Natural killer cell (primary cell): ENCODE measurements at places on chromosomes 6 and 20. TPM values are rescaled to one million over a fixed set of nuclear protein-coding genes. Genes with fewer than 3 reads are reported as not detected.
A peak's percentile ranks its signal among the peaks of the same experiment; 100 is the strongest.

DNA sequence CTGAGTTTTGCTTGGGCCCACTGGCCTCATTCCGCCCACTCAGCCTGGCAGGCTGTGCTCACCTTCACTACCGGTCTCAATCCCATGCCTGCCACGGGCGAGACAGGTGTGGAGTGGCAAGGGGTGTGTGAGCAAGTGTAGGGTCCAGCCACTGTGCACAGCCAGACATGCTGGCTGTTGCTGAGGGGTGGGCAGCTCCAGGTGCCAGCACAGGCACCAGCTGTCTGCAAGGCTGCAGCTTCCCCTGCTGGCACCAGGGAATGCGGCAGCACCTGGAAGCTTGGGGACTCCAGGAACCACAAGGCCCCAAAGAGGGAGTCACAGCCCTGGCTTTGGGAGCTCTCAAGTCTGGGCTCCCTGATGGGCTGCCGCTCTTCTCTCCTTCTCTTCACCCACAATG is 372.7 kb downstream of the CBLN4 start:
- H3K36me3 ChIP-seq: no peaks in the 10 kb centered on the region
- H3K27me3 ChIP-seq: no peaks in the 10 kb centered on the region
- H3K27ac ChIP-seq: no peak overlapping the region
- H3K4me3 ChIP-seq: no peak overlapping the region
- DNase-seq: no peak

DNA sequence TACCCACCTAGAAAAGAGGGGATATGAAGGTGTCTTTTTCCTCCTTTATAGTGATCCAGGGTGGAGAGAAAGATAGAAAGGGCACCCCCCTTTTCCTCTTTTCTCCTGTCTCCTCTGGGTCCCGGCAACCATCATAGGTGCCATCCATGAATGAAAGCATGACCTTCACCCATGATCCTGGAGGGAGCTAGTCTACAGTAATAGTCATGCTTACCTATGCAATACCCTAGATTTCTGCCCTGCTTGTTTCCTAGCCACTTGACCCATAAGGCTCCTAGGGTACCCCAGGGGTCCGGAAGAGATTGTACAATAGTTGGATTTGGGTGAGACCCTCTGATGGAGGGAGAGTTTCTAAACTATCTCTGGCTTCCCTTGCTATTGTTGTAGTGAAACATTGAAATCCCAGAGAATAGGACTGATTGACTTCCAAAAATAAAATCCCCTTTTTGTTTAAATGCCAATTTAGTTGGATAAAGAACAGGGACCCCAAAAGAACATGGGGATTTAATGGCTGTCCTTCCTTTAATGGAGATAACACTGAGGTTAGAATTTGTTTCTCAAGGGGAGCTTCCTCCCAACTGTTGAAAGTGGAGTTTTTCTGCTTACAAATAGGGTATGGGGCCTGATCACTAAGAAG is 366.8 kb upstream of the KHDRBS2 start:
- no peaks in the 10 kb centered on the region for H3K27me3 ChIP-seq
- no peak overlapping the region for H3K4me3 ChIP-seq
- no peak for DNase-seq
- no peak overlapping the region for H3K27ac ChIP-seq

The BTNL2 gene
- not detected for total RNA-seq

GRCh38 chr20:555976-556385 is 12.4 kb upstream of the CSNK2A1 start:
- no peak overlapping the region for H3K27ac ChIP-seq
- H3K4me3 ChIP-seq: no peak overlapping the region
- H3K36me3 ChIP-seq: no peaks in the 10 kb centered on the region
- H3K4me1 ChIP-seq: no peaks in the 10 kb centered on the region

The BPIFB2 gene
- total RNA-seq: not detected

The GPR63 gene
- total RNA-seq: 0.08 TPM

GRCh38 chr6:133921249-133921859 is 31.7 kb upstream of the TBPL1 start:
- no peak overlapping the region for H3K27ac ChIP-seq
- no peaks in the 10 kb centered on the region for H3K36me3 ChIP-seq
- peak; percentile 81 for DNase-seq
- H3K4me1 ChIP-seq: no peaks in the 10 kb centered on the region
- H3K4me3 ChIP-seq: no peak overlapping the region
- peaks cover 10% of the 10 kb centered on the region for H3K27me3 ChIP-seq

The HSPA1B gene
- 15.3 TPM for total RNA-seq

- no peak for DNase-seq
- H3K27me3 ChIP-seq: no peaks in the 10 kb centered on the region
- H3K36me3 ChIP-seq: no peaks in the 10 kb centered on the region
- H3K4me3 ChIP-seq: no peak overlapping the region
- no peak overlapping the region for H3K27ac ChIP-seq
Measured at GRCh38 chr6:161374971-161375873, 101.4 kb upstream of the AGPAT4 start.

DNA sequence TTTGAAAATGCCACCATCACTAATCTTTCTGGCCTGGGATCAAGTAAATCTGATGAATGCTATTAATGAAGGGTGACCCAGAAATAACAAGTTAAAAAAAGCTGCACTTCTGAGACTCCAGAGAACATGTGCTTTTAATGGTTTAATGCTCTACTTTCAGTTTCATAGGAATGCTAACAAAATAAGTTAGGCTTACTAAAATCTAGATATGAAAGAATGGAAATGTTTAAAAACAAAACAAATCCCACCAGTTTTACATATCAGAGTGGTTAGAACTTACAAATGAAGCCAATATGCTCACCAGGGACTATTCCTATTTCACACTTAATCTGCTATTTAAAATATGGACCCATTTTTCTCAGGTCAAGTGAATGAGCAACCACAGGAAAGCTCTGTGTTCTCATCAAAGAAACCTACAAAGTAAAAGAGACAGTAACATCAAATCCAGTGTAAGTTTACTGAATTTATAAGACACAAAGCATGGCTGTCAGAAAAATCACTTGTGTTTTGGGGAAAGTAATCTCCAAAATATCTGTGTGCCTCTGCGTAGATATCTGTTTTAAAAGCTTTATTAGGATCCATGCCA is 40.3 kb downstream of the FYN start:
- H3K4me3 ChIP-seq: no peak overlapping the region
- no peaks in the 10 kb centered on the region for H3K27me3 ChIP-seq
- H3K36me3 ChIP-seq: peaks cover 7% of the 10 kb centered on the region
- no peak for DNase-seq
- peaks cover 34% of the 10 kb centered on the region for H3K4me1 ChIP-seq
- peak overlapping the region; percentile 29 for H3K27ac ChIP-seq

GRCh38 chr6:18488526-18489270 is 101.5 kb downstream of the RNF144B start:
- no peak for DNase-seq
- no peak overlapping the region for H3K4me3 ChIP-seq
- H3K4me1 ChIP-seq: no peaks in the 10 kb centered on the region
- H3K27me3 ChIP-seq: no peaks in the 10 kb centered on the region
- no peak overlapping the region for H3K27ac ChIP-seq
- no peaks in the 10 kb centered on the region for H3K36me3 ChIP-seq

- no peaks in the 10 kb centered on the region for H3K36me3 ChIP-seq
- DNase-seq: no peak
- H3K4me3 ChIP-seq: no peak overlapping the region
- H3K4me1 ChIP-seq: no peaks in the 10 kb centered on the region
- H3K27me3 ChIP-seq: no peaks in the 10 kb centered on the region
Measured at GRCh38 chr6:138568997-138569396, 69.7 kb upstream of the NHSL1 start.

DNA sequence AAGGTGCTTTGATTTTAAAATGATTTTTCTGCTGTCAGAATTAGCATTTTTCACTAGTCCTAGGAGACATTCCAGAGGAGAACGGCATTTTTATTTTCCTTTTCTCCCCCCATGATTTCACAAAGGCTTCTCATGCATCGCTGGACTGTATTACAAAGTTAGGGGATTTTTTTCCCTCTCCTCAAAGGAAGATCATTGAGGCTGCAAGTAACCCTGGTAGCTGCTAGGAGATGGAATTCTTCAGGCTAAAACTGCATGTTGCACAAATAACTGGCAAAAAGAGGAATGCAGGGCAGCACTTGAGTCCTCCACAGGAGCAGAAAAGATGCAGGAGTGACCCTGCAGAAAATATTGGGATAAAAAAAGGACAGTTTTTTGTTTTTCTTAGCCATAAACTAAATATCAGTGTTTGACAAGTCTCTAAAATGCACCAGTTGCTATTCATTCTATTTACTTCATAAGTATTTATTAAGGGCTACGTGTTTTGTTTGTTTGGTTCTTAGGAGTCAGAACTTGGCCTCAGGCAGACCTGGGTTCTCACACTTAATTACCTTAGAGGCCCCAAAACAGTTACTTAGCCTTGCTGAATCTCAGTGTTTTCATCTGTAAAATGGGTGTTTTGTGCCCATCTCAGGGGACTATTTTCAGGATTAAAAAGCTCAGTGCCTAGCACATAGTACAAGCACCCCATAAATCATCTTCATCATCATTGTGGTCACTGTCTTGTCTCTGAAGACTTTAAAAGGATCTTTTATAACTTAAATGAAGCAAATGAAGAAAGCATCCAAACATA is 144.5 kb upstream of the ID4 start:
- no peak overlapping the region for H3K4me3 ChIP-seq
- DNase-seq: no peak
- H3K27ac ChIP-seq: no peak overlapping the region
- H3K27me3 ChIP-seq: peaks cover 8% of the 10 kb centered on the region
- H3K4me1 ChIP-seq: no peaks in the 10 kb centered on the region
- H3K36me3 ChIP-seq: no peaks in the 10 kb centered on the region

DNA sequence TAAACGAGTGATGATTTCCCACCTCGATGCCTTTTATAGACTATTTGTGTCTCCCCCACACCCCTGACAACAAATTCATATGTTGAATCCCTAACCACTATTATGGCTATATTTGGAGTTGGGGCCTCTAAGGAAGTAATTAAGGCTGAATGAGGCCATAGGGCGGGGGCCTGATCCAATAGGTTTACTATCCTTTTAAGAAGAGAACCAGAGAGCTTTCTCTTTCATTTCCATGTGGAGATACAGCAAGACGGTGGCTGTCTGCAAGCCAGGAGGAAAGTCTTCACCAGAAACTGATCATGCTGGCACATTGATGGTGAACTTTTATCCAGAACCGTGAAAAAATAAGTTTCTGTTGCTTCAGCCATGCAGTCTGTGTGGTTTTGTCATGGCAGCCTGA is 38.9 kb upstream of the CLIC5 start:
- no peak overlapping the region for H3K4me3 ChIP-seq
- peaks cover 4% of the 10 kb centered on the region for H3K27me3 ChIP-seq
- DNase-seq: no peak
- H3K27ac ChIP-seq: no peak overlapping the region
- H3K4me1 ChIP-seq: no peaks in the 10 kb centered on the region
- H3K36me3 ChIP-seq: no peaks in the 10 kb centered on the region

The PARD6B gene
- total RNA-seq: 5.0 TPM

The DNMT3B gene
- 0.43 TPM for total RNA-seq

The RIPPLY2 gene
- total RNA-seq: not detected

- peaks cover 12% of the 10 kb centered on the region for H3K4me1 ChIP-seq
- no peak for DNase-seq
- H3K4me3 ChIP-seq: no peak overlapping the region
- no peaks in the 10 kb centered on the region for H3K27me3 ChIP-seq
- H3K36me3 ChIP-seq: no peaks in the 10 kb centered on the region
- no peak overlapping the region for H3K27ac ChIP-seq
Measured at GRCh38 chr20:52078289-52078688, 113.3 kb downstream of the ZFP64 start.

DNA sequence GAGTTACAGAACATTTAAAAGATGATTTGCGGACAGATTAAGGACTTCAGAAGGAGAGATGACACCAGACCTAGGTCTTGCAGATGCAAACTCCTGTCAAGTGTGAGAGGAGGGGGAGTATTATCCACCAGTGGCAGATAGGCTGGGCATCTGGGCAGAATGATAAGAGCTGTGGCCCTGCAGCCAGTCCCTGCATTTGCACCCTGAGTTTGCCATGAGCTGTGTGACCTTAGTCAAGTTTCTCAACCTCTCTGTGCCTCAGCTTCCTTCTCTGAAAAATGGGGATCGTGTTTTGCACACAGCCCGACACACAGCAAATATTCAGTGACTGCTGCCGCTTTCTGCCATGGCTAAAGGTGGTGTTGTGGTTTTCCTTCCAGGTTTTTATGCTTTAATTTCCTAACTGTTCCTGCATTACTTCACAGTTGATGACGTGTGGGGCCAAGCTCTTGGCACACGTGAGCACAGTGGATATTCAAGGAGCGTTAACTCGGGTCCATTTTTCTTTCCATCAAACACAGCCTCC is 516.2 kb downstream of the CDH26 start:
- H3K27me3 ChIP-seq: no peaks in the 10 kb centered on the region
- no peak for DNase-seq
- H3K36me3 ChIP-seq: no peaks in the 10 kb centered on the region

DNA sequence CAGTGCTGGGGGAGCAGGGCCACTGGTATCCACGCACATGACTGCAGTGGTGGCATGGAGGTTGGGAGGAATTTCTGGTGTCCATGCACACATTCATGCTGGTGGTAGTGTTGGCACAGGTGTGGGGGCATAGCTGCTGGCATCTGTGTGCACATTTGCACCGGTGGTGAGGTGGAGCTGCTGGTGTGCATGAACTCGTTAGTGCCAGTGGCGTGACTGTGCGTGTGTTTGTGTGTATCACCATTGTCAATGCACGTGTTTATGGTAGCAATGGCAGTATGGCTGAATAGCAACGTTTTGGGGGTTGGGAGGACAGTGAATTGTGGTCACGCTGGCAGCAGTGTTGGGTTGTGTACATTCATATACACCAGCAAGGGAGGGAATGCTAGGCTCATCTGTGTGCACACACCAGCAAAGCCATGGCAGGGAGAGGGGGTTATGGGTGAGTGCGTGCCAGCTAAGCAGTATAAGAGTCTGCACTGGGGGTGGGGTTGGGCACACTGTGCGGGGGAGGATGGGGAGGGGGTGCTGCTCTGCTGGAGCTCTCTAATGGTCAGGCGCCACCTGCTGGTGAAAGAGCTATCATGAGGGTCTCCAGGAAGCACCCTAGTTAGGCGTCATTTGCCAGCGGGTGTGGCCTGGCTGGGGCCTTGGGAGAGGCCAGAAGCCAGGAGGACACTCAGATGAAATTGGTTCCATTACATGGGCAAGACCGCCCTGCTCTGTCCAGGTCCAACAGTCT is 626.1 kb upstream of the ID4 start:
- H3K4me1 ChIP-seq: no peaks in the 10 kb centered on the region
- no peaks in the 10 kb centered on the region for H3K27me3 ChIP-seq
- no peak overlapping the region for H3K27ac ChIP-seq

GRCh38 chr6:17633465-17634188 is 33.5 kb downstream of the FAM8A1 start:
- no peaks in the 10 kb centered on the region for H3K27me3 ChIP-seq
- no peak overlapping the region for H3K4me3 ChIP-seq
- DNase-seq: peak; percentile 63
- peaks cover 31% of the 10 kb centered on the region for H3K4me1 ChIP-seq

The MOG gene
- not detected for total RNA-seq

GRCh38 chr6:122482750-122483080 is 11.1 kb upstream of the SERINC1 start:
- H3K36me3 ChIP-seq: no peaks in the 10 kb centered on the region
- DNase-seq: no peak
- H3K4me1 ChIP-seq: no peaks in the 10 kb centered on the region
- H3K27ac ChIP-seq: no peak overlapping the region
- no peaks in the 10 kb centered on the region for H3K27me3 ChIP-seq

- no peak overlapping the region for H3K27ac ChIP-seq
- H3K4me1 ChIP-seq: no peaks in the 10 kb centered on the region
- DNase-seq: no peak
Measured at GRCh38 chr6:97049253-97050011, 124.9 kb downstream of the KLHL32 start.
